ENCODE measurements at places on chromosomes 13 and 19.
A peak's percentile ranks its signal among the peaks of the same experiment; 100 is the strongest.

DNA sequence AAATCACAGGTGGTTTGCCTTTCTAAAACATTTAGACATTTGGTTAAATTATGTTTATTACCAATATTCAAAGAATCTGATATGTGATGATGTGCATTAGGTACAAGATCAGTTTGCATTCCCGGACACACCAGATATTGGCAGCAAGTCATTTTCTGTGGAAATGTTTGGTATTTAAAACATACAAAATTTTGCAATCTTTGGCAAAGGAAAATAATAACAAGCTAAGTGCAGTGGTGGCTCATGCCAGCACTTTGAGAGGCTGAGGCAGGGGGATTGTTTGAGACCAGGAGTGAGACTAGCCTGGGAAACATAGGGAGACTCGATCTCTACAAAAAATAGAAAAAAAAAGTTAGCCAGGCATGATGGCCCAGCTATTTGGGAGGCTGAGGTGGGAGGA, 29.1 kb upstream of the TSC22D1 start:
- no peak for DNase-seq

GRCh38 chr13:80121038-80121437, 219.9 kb downstream of the SPRY2 start:
- DNase-seq = no peak

DNA sequence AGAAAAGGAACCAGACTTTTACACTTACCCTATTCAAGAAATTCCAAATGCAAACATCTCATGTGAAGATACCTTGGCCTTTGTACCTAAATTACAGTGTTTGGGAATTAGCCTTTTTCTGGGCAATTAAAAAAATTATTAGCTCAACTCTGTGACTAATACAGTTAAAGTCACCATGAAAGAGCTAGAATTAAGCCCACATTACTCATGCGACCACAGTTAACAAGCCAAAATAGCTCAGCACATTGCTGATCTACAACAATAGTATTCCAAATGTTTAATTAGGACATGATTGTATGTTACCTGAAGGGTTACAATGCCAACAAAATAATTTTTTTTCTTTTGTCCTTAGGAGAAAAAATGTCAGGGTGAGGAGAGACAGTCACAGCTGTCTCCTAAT, 263.6 kb upstream of the GPC6 start:
- no peak for DNase-seq

- DNase-seq = no peak
Measured at GRCh38 chr19:38635483-38636399, 11.7 kb upstream of the ACTN4 start.

DNA sequence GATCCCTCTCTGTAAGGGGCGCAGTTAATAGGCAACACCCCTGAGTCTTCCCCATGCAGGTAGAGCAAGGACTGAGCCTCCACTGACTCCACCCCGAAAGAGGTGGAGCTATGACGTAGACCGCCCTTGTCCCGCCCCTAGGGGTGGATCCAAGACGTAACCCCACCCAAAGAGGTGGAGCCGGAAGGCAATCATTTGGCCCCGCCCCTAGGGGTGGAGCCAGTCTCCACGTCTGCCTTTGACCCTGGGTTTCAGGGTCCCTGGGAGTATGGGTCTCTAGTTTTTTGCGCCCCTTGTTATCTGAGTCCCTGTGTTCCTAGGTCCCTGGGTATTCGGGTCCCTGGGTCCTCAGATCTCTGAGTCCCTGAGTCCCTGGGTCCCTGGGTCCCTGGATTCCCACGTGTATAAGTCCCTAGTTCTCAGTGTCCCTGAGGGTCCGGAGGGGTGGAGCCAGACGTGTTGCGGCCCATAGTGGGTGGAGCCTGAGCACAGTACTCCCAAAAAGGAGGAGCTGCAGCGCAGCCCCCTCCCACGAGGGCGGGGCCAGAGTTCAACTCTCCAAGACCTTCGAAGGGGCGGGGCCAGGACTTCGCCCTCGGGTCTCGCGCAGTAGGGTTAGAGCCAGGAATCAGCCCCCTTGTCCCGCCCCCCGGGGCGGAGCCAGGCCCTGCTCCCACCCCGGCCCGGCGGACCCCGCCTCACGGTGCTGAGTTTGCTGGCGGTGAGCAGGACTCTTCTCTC, 5.3 kb downstream of the DENND1C start:
- DNase-seq = peak; percentile 84

DNA sequence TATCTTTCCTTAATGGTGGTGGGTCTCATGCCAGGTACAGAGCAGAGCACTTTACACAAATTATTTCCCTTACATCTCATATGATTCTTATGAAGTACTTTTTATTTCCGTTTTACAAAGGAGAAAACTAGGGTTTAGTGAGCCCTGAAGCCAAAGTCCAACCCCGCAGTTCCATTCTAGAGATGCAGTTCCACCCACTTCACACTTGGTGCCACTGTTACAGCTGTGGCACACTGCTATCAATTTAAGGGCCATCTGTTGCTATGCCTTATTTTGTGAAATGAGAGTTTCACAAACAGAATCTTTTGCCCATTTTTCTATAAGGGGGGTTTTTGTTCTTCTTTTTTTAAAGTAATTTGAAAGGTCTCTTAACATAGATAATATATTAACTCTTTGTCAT, 12.9 kb downstream of the MIPEP start:
- DNase-seq = no peak

- no peak for DNase-seq
Measured at GRCh38 chr13:73776151-73776785, 357.9 kb downstream of the KLF12 start.

DNA sequence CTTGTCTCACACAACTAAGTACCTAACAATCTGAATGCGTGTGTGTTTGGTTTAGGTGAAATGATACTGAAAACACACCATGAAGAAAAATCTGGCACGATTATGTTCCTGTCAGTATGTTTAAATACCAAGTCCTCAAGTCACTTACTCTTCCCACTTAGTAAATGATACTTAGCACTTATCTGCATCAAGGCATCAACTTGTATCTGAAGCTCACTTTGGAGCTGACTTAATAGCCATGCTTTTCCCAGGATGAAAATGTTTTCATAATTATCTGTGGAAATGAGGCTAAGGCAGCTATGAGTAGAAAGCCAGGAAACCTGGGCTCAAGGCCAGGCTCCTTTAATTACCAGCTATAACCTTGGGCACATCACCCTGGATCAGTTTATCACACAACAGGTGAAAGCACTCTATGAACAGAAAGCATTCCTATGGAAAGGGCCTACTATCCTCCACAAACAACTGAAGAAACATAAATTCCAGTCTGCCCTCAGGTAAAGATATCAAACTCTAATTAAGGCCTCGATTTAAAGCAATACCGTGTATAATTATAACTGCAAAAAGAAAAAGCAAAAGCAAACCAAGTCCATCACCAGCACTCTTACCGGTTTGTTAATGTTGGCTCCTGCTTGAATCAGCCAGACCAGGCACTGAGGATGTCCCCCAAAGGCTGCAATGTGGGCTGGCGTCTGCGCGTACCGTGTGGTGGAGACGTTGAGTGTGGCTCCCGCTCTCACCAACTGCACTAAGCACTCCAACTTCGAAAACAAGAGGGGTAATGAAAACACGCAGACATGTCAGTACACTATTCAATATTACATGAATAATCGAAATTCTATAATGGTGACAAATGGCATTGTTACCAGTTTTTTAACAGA, 4.6 kb downstream of the ANKRD10 start:
- DNase-seq = no peak

Measured in activated CD4-positive, alpha-beta T cell treated with anti-CD3 and anti-CD28 coated beads for 48 hours (primary cell).